ENCODE measurements at places on chromosomes 12 and 14.

DNA sequence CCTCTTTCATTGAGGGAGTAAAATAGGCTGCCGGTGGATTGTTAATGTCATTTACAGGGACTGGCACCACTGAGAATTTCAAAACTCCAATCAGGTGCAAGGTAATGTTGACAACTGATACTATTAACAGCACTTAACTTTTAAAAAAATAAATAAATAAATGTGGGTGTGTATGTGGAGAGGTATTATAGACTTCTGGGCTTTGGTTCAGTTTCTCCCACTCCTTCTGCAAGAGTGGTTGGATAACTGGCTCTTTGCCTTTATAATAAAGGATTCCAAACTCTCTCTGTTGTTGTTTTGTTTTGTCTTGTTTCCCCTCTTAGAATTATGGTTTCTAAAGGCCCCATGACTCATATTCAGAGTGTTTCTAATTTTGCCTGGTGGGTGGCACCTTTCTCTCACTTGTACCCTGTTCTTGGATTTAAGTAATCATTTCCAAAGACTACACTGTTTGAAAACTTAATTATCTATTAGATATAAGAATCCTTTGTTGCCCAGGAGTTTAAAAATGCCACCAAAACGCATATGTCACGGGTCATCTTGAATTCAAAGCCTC lies 151.6 kb upstream of the ARID2 start:
- no peak for DNase-seq

DNA sequence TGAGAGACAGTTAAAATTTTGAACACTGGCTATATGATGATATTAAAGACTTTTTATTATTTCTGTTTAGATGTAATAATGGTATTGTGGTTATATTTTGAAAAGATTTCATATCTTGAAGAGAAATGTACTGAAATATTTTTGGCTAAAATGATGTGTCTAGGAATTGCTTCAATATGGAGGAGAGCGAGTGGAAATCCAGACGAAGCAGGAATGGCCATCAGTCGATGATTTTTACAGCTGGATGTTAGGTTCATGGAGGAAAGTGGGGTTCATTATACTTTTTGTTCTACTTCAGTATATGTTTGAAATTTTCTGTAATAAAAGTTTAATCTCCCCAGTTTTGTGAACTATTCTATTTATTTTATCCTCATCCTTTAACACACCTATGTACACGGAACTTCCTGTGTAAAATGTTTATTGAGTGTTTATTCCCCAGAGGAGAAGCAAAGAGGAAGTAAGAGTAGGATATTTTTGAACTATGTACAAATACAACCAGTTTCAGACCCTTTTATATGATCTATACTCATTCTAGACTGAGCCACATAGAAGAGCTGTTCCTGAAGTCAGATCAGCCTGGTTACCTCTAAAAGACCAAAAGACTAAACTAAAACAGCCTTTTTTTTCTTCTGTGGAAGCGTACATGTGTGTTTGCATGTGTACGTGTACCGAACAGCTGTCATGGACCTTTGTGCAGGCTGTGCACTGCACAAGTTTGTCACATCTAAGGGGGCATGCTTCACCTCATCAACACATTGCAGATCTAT lies 211.0 kb upstream of the NUDT4 start:
- DNase-seq, result peak; percentile 64

DNA sequence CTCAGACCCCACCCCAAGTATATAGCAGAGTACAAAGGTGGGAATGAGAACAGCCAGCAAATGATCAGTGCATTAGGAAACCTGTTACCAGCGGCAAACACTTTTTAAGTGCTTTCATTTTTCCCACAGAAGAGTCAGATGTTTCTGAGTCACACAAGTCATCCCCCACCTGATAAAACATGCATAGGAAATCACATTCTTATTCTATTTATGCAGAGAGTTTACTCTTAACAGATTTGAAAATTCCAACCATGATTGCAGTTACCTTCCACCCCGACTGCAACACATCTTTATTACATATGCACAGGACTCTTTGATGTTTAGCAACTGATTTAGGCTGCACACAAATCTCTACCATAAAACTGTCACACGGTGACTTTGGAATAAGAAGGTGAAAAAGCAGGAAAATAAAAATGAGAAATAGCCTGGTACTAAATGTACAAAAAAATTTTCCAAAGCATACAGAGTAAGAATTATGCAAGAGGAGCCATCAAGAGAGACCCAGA lies 236.4 kb downstream of the PAWR start:
- DNase-seq, result no peak

DNA sequence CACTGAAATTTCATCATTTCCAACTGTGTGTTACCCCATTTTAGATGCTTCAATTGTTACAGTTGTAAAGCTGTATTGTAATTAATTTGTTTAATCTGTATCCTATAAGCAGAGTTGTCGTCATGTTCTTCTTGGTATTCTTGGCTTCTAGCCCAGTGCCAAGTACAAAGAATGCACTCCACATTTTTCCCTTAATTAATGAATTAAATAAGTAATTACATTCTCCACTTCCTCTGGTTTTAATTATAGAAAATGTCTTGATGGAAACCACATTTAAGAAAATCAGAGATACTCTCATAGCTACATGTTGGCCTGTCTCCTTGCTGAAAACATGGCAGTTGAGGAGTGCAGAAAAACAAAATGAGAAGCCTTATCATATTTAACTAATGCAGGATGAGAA lies 746 bp downstream of the DNAI7 start:
- peak; percentile 36 for DNase-seq

- peak; percentile 66 for DNase-seq
Measured at GRCh38 chr14:72909163-72909562, 15.3 kb upstream of the DPF3 start.

DNA sequence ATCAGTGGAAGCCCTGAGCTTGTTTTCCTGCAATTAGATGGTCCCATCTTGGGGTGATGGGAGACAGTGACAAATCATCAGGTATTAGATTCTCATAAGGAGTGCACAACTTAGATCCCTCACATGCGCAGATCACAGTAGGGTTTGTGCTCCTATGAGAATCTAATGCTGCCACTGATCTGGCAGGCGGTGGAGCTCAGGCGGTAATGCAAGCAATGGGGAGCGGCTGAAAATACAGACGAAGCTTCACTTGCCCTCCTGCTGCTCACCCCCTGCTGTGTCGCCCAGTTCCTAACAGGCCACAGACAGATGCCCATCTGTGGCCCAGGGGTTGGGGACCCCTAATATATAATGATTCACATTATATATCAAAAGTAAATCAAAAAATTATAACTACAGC lies 258.8 kb upstream of the USP15 start:
- no peak for DNase-seq

DNA sequence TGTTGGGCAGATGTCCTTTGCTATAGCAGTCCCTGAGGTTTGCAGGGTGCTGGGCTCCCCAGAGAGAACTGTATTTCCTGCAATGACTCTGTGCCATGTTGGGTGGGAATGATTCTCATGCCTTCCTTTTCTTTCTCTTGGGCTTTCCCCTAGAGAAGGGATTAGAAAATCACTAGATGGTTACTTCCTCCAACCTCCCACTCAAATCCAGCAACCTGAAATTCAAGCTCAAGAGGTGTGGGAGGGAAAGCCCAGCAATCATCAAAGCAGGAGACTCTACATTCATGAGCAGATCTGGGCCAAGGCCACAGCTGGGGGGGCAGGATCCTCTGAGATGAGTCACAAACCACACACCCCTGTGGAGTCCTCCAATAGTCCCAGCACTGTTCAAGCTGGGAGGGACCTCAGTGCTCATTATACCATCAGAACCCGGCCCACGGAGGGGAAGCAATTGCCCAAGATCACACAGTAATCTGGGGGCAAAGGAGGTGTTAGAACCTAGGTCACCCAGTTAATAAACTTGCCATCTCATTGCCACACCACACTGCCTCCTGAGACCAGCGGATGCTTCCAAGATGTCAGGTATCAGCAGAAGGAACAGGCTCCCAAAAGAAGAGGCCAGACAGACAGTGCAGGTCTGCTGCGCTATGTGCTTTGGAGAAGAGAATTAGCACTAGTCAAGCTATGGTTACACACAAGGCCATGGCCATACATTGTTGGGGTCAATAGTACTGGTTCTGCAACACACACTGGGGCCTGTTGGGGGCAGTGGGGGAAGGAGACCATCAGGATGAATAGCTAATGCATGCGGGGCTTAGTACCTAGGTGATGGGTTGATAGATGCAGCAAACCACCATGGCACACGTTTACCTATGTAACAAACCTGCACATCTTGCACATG lies 65.7 kb downstream of the TTC9 start:
- DNase-seq, result no peak

GRCh38 chr14:50830044-50830931 lies 674 bp downstream of the NIN start:
- DNase-seq, result peak; percentile 63

DNA sequence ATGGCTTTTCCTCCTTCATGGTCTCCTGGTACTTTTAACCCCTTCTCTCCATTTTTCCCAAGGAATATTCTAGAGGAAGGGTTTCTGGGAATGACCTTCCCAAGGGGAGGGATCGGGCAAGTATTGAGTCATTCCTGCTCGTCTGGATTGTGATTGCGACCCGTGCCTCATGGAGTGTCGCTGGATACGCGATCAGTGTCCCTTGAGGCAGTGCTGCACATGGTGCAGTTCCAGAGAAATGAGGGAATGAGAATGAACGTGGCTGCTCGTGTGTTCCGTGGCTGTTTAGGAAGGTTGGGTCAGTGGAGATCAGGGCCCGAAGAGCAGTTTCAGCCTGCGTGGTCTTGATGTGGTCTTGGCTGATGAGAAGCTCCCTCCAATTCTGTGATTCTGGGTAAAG lies 234.4 kb downstream of the CACNA1C start:
- peak; percentile 33 for DNase-seq

DNA sequence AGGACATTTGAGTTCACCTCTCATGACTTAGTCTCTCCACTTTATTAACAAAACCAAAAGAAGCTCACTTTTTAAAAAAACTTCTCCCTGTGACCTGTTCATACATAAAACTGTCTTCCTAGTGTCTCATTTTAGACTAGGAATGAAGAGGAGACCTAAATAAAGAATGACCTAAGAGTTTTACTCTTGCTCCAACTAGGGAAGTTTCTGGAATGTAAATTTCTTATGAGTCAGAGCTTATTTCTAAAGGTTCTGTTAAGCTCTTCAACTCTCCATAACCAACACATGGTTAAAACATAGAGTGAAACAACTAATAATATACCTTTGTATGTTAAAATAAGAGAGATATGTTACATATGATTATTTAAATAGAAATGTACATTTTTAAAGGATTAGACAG lies 369.8 kb downstream of the EMP1 start:
- DNase-seq, result no peak

DNA sequence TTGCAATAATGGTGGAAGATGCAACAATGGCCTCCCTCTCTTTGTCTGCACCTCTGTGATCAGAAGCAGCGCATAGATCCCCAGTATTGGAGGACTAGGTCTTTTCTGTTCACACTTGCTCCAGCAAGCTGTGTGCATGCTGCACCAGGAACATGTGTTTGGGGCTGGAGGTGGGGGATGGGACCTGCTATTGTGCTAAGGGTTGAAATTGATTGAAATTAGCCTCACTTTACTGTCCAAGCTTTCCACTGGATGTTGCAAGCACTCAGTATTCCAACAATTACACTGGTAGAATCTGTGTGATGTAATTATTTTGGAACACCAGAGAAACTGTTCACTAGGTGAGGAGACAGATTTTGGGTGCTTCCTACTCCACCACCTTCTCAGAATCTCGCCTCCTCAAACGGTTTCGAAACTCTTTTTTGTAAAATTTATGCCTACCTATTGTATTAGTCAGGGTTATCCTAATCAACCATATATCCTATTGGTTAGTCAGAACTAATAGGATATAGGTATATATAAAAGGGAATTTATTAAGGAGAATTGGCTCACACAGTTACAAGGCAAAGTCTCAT lies 35.6 kb downstream of the IFT81 start:
- DNase-seq, result no peak

GRCh38 chr12:107679336-107679735 lies 6.3 kb upstream of the PWP1 start:
- DNase-seq, result no peak

GRCh38 chr12:55717011-55718007 lies 1.5 kb downstream of the BLOC1S1 start:
- DNase-seq, result no peak

DNA sequence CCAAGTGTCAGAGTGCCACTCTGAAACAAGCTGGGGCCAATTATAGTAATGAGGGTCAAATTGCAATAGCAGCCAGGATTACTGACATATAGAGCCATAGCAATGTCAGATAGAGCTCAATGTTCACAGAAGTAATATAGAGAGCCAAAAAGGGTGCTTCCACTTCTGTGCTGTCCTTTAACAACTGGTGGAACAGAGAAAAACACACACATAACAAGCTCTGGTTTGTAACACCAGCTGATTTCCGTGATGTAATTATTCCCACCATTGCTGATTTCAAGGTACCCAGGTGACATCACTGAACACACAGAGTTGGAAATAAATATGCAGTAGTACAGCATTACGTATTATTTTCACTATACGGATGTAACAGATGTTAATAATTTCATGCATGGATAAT lies 3.0 kb upstream of the CLEC2B start:
- DNase-seq, result no peak

DNA sequence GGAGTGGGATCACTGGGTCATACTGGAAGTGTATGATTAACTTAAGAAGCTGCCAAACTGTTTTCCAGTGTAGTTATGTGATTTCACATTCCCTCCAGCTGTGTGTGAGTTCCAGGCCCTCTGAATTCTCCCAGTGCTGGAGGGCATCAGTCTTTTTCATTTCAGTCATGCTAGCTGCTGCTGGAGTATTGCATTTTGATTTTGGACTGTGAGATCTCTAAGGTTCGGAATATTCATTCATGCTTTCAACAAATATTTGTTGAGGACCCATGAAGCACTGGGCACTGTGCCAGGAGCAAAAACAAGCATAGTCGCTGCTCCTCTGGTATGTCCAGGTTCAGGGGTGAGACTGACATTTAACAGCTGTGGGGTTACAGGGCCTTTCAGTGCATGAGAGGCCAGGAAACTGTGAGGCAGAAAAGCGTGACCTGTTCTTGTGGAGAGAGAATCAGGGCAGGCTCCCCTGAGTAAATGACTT lies 133.2 kb downstream of the SCARB1 start:
- peak; percentile 95 for DNase-seq

DNA sequence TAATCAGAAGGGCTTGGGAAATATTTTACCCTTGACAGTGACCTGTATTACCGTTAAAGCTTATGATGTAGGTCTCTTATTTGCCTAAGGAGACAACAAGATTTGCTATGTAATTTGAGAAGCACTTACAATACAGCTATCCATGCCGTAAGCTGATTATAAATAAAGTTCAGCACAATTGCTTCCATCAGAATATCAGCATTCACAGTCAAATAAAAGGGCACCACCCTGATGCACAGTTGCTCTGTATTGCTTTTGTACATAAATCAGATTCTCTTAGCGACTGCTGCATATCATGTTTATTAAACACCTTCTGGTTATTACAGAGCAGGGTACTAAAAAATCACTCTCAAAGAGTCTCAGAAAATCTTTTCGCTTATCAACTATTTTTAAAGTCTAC lies 67.3 kb upstream of the VRK1 start:
- DNase-seq, result no peak

GRCh38 chr12:77488041-77488620 lies 342.6 kb upstream of the NAV3 start:
- DNase-seq, result no peak

DNA sequence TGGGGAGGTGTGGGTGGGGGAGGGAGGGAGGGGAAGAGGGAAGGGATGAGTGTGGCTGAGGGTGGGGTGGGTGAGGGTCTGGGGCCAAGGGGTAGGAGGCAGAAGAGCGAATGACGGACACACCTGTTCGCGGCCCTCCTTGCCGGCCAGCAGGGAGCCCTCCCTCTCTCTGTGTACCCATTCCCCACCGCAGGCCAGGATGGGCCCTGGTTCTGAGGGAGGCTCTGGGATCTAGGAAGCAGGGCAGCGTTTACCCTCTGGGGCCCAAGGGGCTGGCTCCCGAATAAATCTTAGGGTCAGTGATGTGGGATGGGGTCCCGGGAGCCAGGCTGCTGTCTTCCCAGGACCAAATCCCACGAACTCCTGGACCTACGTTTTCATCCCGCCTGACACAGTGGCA lies 46.0 kb upstream of the ESRRB start:
- DNase-seq, result no peak

Data from lung (tissue), 17 donors.